ENCODE measurements at places on chromosomes 2 and 18. TPM values are rescaled to one million over a fixed set of nuclear protein-coding genes. Genes with fewer than 3 reads are reported as not detected.

GRCh38 chr2:192546565-192546964, 351.8 kb upstream of the TMEFF2 start:
- no peak for DNase-seq

KCNJ3 gene
- total RNA-seq: not detected

FAM161A gene
- 1.3 TPM for total RNA-seq

DNA sequence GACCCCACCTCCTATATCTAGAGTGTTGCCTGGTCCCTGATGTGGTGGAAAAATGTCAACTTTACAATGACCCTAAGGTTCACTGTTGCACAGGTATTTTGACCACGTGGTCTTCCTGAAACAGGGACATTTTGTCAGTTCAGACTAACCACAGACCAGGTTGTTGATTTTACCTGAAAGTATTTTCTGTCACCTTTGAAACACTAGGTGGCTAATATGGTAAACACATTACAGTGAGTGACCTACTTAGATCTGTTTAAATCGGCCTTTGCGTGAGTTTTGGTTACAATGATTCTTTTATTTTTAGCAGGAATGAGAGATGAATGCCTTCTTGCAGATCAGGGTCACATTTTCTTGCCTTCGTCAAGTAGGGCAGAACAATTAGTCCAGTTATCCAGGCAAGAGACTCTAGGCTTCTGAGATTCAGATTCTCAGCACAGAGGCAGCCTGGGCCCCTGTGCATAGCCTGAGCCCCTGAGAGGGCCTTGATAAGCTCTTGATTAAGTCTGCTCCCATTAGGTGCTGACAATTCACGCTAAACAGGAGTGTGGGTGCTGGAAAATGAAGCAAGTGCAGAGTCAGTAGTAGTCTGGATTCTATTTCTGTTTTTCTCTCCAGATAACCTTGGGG, 226.2 kb downstream of the KCNS3 start:
- DNase-seq: no peak

DNA sequence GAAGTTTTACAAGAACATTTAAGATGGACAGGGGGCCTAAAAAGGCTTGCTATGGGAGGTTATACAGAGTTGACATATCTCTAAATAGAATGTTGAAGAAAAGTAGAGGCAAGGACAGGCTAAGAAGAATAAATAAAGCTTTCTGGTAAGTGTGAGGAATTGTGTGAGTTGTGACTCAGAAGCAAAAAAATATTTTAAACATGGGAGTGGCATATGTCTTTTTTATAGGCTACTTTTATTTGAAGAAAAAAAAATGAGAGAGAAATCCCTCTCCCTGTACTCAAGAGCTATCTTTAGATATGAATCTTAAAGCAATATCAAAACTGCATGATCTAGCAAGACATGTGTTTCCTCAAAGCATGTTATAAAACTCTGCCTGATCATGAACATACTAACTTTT, 41.1 kb downstream of the RAB3GAP1 start:
- DNase-seq: no peak

ACTG2 gene
- not detected for total RNA-seq

All from H4 (cell line).